ENCODE measurements at places on chromosomes 6 and 20.

DNA sequence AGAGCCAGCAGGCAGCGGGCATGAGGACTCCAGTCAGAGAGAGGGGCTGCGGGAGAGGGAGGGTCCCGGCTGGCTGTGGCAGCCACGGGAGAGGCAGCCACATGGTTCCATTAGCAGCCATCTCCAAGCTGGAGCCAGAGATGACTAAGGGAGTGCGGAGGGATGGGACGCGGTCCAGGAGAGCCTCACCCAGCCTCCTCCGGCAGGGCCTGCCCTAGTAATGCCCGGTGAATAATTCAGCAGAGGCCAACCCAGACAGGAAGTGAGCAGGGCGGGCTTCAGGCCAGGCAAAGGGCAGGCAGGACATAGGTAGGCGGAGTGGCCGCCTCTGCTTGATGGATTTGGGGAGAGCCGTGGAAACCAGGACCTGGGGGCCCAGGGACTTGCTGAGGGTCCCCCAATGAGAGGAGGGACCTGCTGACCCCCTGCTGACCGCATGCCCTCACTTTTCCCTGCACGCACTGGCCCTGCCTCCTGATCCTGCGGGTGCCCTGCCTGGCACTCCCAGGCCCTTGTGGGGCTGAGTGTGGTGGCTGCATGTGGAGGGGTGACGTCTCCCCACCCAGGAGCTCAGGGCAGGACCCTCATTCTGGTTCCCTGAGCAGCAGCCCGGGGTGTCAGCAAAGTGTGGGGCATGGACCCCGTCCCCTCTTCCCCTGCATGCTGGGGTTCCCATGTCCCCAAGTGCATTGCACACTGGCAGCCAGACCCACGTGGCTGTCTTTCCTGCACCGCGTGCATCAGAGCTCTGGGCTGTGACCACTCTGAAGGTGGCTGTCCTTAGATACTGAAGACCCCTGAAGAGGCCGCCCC is 51.8 kb upstream of the SLCO4A1 start:
- DNase-seq, result peak; percentile 27

DNA sequence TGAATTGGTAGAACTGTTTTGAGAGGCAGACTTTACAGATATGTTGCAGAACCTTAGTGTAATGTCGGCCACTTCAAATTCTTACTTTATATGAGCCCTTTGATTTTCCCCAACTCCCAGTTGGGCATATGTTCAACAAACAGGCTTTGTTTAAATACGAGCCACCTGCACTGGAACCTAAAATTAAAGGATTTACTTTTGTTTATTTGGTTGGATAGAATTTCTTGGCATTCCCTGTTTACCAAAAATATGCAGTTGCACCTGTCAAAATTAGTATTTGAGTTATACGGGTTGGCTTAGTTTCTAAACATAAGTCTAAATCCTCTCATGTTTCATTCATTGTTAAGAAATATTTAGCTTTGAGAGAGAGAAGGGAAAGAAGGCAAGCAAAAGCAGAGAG is 2.4 kb upstream of the GLYATL3 start:
- no peak for DNase-seq

DNA sequence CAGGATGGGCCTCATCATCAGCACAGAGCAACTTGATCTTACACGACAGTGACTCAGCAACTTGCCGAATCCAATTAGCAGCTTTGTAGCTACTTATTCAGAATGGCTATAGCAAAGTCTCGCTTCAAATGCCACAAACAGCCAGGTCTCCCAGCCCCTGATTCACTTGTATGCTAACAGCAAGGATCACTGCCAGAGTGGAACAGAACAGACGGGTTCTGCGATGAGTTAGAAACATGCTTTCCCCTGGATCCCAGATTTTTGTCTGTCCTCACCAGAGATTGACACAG is 254.4 kb downstream of the NRN1 start:
- peak; percentile 92 for DNase-seq

DNA sequence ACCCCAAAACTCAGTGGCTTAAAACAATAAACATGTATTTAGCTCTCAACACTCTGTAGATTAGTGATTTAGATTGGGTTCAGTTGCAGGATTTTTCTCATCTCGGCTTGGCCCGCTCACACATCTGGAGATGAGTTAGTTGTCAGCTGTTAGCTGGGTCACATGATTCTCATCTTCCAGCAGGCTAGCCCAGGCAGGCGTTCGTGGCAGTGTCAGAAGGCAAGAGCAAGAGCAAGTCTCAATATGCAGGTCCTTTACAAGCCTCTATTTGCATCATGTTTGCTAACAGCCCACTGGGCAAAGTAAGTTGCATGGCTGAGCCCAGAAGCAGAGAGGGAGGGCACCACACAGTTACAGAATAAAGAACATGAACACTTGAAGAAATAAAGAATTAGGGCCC is 83.6 kb upstream of the MYLIP start:
- no peak for DNase-seq

GRCh38 chr6:160116411-160116810 is 5.2 kb upstream of the SLC22A1 start:
- DNase-seq, result no peak

GRCh38 chr6:116663308-116663707 is 5.3 kb downstream of the ZUP1 start:
- no peak for DNase-seq
